Endothelial cell (in vitro differentiated cells): ENCODE measurements at places on chromosomes 6 and 20. TPM values are rescaled to one million over a fixed set of nuclear protein-coding genes. Genes with fewer than 3 reads are reported as not detected.

DNA sequence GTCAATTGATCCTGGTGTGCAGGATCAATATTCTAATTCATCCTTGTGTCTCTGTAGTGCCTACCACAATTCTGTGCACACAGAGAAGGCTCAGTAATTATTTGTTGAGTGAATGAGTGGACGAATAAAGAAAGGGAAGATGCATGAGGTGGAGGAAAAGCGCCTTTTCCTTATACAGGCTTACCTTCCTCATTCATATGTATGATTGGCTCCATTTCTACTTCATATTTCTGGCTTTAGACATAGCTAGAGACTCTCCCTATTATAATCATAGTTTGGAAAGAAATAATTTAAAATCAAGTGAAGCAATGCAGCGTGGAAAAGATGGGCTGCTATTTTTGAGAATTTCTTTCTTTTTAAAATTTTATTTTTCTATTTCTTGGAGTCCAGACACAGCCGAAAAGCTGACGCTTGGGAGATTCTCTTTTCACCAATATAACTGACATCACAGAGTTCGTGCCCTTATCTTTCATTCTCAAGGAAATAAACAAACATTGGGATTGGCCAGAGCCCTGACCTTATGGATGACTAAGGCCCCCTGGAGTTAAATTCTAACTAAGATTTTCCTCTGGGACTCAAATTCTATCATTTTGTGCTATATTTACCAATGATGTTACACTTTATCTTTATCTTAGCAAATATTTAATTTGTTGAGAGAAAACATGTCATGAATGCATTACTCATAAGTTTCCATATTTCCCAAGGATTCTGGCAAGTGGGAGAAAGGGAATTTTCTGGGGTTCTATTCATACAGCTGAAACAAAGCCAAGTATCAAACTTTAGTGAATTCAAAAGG is 48.1 kb downstream of the PRL start:
- no peak for DNase-seq

GRCh38 chr20:52752023-52752422 is 220.1 kb upstream of the TSHZ2 start:
- no peak for DNase-seq

Gene L3MBTL3
- 47.9 TPM for total RNA-seq

DNA sequence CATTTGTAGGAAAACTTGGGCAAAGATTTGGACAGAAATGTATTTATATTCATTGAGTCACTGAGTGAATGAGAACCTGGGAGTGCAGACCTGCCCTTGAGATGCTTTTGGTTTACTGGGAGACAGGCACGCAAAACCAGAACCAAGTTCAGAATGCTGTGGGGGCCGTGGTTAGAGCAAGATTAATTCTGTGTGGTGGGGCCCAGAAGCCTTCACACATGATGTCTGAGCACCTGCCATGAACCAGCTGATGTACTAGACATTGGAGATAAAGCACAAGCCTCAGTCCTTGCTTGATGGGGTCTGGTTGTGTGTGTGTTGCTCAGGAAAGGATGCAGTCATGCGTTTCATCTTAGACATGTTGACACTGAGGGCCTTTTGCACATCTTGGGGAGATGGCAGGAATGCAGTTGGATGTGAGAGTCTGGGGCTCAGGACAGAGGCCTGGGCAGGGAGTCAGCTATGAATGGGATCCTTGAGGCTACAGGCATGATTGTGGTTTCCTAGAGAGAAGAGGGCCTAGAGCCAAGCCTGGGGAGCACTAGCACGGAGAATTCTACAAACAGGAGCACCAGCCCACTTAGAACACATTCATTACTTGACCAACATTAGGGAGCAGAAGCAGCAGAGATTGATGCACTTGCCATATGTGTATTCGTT is 114.3 kb upstream of the TMEM181 start:
- no peak for DNase-seq

- DNase-seq: no peak
These were observed 22.4 kb upstream of the RBM24 start for GRCh38 chr6:17258749-17259148.

Gene HDGFL1
- not detected for total RNA-seq

DNA sequence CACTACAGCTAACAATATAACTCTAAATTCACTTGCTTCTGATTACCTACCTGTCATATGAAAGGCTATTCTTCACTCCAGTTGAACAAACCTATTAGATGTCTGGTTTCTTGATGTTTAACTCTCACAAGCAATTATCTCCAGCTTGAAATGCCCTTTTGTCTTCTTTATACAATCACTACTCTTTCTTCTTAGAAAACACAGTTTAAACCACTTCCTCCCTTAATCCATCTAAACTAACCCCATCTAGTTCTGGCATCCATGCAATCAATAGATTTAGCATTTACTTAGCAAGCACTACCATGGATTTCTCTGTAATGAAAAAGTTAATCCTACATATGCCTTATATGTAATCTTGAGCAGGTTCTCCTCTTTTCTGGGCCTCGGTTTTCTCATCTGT is 127.3 kb downstream of the ATXN1 start:
- DNase-seq: no peak

GRCh38 chr6:107218142-107218541 is 102.8 kb upstream of the BEND3 start:
- no peak for DNase-seq

DNA sequence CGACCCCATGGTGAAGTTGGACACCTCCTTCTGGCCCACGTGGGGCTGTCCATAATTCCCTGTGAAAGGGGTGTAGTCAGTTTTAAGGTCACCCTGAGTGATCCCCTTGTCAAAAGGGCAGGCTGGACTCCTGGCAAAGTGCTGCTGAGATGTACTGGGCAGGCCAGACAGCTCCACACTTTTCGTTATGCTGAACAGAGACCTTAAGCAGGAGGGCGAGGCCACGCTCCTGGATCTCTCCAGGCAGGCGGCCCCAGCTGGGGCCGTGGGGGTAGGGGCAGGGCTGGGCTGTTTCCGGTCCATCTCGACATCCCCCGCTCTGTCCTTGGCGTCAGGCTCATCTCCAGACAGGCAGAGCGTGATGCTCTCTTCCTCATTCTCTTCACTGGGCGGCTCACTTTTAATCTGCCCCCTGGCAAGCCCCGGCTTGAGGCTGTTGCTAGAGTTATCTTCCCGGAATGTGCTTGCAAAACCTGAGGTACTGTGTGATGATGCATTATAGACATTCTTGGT is 56.7 kb downstream of the GJA10 start:
- DNase-seq: no peak

GRCh38 chr20:23047001-23047737 is 2.3 kb downstream of the THBD start:
- no peak for DNase-seq
